ENCODE measurements at places on chromosomes 16 and 17.

DNA sequence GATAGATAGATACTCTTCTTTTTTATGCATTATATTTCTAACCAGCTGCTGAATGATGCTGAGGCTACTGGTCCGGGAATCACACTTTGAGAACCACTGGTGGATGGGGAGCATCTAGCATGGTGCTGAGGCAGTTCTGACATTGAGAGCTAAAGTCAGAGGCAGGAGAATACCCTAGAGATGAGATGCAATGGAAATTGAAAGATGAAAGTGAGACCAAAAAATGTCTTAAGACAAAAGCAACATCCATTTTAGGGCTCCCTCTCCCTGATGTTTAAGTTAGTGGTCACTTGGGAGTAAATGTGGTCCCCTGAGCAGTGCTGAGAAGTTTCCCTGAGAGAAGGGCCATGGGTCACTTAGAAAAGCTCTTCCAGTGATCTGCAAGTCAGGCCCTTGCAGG, 6.8 kb downstream of the PCTP start:
- no peak for DNase-seq

GRCh38 chr17:57466017-57466471, 209.7 kb downstream of the MSI2 start:
- DNase-seq, result no peak

- no peak for DNase-seq
Measured at GRCh38 chr16:16151315-16151714, 72.0 kb downstream of the ABCC6 start.

- DNase-seq, result no peak
Measured at GRCh38 chr17:36918211-36918691, 19.0 kb upstream of the LHX1 start.

- DNase-seq, result no peak
Measured at GRCh38 chr17:31413081-31413799, 21.8 kb downstream of the RAB11FIP4 start.

DNA sequence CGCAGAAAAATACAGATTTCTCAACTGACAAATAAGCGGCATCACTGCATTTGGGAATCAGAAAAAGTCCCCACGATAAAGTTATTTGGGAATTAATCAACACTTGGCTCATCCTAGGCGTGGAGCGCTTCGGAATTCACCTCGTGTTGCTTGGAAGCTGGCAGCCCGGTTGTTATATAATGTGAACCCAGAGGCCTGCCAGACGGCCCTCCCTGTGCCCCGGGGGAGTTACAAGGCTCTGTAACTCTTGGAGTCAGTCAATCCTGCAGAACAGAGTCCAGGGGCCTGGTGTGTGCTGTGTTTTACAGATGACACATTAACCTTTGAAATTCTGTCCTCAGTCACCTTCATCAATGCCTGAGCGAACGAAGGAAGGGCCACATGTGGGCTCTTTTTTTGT, 111.1 kb downstream of the PITPNC1 start:
- DNase-seq, result no peak

- DNase-seq, result no peak
Measured at GRCh38 chr17:58493506-58493905, 5.3 kb upstream of the HSF5 start.

GRCh38 chr17:68125111-68125870, 89.8 kb downstream of the KPNA2 start:
- no peak for DNase-seq

GRCh38 chr16:57951204-57951960, 19.5 kb downstream of the CNGB1 start:
- DNase-seq, result no peak

DNA sequence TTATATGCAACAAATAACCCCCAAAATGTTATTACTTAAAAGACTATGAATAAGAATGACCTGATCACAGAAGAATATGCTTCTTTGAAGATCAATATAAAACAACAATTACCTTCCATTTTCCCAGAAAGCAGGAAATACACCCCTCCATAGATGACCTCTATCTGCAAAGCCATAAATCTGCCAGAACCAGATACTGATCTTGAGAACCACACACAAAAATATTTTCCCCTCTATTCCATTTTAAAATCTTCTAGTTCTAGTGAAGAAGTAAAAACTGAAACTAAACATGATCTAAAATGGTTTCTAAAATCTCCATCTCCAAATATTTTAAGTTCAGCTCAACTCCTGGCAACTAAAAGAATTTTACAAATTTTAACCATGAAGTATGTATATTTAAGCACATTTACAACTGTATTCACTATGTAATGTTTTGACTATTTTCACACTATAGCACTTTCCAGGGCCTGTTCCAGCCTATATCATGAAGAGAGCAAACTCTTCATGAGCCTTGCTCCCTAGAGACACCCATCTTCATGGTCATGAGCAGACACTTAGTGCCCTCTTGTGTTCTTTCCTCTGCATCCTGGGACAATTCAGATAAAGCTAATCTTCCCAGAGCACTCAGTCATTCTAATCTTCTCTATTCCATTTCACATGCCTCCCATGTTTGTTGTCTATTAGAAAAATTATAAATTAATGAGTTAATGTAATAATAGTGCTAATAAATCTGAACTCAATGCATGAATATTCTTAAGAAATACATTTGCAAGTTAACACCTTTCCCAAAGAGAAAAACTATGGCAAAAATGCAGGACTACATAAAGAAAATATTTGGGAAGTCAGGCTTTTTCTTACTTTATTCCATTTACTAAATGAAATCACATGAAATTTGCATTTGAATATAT, 87.0 kb downstream of the HELZ start:
- DNase-seq, result no peak

DNA sequence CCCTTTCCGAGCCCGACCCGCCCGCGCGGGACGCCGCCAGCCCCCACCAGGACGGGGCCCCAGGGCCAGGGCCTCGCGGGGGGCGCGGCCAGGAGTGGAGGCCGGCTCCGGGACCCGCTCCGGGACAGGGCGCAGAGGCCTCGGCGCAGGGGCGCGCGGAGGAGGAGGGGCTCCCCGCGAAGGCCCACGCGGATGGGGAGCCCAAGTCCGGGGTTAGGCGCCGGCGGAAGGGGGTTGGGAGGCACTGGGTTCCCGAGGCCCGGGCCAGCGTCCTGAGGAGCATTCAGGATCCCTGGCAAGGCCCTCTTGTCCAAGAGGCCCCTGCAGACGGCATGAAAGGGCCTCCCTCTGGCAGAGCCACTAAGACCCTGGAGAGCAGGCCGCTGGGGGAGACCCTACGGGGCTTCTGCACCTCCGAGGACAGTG, 57.8 kb upstream of the CIBAR2 start:
- DNase-seq, result no peak

- DNase-seq, result no peak
Measured at GRCh38 chr16:11420895-11421294, 75.6 kb downstream of the RMI2 start.

- DNase-seq, result no peak
Measured at GRCh38 chr16:55570159-55570558, 3.7 kb downstream of the CAPNS2 start.

- peak; percentile 73 for DNase-seq
Measured at GRCh38 chr17:8223356-8224126, 13.2 kb upstream of the AURKB start.

DNA sequence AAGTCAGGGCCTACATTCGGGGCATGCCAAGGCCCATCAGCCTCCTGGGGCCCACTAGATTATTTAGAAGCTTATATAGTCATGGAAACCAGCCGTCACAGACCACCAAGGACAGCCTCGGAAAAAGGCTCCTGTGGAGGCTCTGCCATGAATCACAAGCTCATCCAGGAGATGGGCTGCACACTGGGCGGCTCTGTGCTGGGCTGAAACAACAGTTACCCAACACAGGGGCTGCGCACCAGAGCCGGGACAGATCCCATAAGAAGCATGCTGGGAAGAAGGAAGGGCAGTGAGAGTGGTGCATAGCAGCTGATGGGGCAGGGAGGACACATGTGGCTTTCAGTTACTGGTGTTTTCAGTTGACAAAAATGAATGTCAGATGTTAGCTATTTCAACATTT, 67.7 kb upstream of the GSG1L start:
- DNase-seq, result no peak

GRCh38 chr17:12959441-12959840, 58.4 kb downstream of the ELAC2 start:
- no peak for DNase-seq

DNA sequence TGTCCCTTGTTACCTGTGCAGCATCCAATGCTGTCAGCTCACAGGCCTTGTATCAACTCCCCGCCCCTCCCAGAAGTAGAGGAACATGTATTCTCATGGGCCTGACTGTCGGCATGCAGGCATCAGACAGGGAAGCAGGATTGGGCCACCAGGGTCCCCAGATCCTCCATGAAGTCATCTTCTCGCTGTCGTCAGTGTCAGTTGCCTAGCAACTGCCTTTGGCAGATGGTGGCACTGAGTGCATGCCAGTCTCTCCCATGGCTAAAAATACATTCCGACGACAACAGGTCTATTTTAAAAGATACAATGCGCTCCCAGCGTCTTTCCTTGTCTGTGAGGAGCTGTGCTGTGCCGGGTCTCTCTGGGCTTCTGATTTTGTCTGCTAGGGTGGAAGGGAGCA, 36.8 kb upstream of the CES5A start:
- no peak for DNase-seq

DNA sequence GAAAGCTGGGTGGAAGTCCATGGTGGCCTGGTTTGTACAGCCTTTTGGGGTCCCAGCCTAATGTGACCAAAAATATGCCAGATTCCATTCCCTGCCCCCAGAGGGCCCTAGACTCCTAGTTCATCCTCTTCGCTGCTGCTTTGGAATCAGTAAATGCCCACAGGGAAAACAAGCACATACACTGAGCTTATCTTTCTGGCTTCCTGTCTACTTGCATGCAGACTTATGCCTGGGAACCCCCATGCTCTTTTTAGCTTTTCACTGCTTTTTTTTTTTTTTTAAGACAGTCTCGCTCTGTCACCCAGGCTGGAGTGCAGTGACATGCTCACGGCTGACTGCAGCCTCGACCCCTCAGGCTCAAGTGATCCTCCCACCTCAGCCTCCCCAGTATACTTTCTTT, 6.2 kb upstream of the CD300LG start:
- DNase-seq, result no peak

DNA sequence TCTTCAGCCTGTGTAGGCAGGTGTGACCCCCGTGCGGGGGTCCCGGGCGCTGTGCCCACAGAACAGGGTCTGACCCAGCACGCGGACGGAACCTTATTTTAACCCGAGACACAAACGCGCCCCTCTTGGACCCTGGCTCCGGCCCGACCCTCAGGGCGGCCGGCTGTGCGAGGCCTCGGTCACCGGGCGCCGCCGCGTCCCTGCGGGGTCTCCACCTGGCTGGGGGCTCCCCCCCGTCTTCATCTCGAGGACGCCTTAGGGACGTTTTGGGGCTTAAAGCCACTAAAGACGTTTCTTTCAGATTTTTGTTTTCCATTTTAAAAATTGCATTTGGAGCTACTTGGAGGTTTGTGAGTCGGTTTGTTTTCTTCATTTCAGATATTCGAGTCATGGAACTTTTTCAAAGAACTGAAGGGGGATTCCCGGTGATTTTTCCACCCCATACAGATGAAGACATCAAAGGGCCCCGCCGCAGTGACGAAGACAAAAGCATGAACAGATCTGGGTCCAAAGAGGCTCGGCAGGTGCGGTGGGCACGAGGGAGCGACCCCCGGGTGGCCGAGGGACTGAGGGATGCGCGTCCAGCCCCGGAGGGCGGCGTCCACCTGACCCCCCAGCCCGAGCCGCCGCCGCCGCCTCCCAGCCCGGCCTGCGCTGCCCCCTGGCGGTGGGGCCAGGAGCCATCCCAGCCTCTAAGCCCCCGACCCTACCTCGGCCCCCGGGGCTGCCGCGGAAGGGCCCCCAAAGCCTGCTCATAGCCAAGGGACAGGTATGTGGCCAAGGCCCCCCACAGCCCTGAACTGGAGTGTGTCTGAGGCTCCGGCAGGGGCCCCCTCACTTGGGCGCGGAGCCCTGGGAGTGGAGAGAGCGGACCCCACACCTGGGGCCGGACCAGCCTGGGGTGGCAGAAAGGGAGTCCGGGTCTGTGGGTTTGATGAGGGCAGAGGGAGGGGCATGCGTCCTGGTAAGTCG, 3.8 kb upstream of the CD7 start:
- DNase-seq, result peak; percentile 60

DNA sequence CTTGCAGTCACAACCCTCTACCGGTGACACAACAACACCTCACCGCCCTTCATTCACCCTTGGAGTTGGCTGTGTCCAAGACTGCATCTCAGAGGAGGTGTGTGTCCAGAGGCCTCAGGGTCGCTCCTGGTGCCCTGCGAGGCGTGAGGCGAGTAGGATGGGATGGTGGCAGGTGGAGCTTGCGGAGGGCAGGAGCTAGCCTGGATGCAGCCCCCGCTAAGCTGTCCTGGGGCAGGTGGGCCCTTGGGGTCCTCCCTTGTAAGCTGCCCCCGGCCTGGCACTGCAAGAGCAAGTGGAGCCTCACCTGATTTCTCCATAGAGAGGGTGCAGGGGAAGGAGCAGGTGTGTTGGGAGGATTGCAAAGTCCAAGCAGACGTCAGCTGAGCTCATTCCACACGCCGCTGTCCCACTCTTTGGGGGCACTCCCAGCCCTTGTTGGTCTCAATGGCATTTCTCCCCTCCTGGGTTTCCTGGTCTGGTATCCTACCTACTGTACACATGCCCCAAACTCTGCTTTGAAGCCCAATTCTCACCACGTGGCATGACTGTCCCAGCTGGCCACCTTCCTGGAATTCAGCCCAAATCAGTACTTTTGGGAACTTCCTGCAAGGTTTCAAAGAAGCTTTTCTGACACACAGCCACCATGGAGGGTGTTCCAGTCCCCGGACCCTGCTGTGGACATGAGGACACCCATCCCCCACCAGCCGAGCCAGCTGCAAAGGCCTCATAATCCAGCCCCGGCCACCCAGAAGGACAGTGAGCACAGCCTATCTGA, 18.1 kb upstream of the ICAM2 start:
- no peak for DNase-seq

- peak; percentile 53 for DNase-seq
Measured at GRCh38 chr16:56119133-56119532, 72.2 kb upstream of the GNAO1 start.

DNA sequence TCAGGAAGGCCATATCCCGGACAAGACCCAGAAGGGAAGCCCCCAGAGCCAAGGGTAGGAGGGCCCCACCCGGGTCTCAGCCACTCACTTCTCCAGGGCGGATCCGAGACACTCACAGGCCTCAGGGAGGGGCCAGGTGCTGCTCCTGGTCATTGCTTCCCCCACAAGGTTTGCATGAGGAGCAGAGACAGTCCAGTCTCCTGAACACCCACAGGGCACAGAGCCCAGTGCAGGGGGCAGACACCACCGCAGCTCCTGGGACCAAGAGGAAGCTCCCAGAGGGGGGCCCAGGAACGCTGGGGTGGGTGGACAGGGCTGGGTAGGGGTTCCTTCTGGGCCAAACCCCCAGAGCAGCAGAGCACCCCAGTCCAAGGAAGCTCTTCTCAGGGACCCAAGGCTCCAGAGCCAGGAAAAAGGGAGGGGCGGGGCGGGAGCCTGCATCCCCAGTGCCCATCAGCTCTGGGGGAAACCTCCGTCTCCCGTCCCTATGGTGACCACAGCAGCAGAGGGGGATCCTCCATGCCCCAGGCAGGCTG, 709 bp upstream of the MRPL28 start:
- DNase-seq, result no peak

DNA sequence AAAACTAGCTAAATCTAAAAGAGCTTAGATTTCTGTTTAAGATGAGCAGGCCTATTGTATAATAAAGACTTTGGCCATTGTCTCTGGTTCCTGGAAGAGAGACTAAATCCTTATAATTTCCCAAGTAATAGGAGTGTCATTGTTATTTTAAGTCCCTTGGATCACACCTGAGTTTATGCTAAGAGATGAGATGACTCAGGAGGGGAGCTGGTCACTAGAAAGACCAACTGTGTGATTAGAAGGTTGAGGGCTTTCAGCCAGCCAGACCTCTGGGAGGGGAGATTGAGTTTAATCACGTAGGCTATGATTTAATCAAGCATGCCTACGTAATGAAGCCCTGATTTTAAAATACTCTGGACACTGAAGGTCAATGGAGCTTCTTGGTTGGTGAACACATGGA, 156.9 kb upstream of the C17orf78 start:
- no peak for DNase-seq

- no peak for DNase-seq
Measured at GRCh38 chr17:55693254-55694216, 29.1 kb downstream of the TMEM100 start.

All from activated CD4-positive, alpha-beta T cell treated with anti-CD3 and anti-CD28 coated beads, Interleukin-10, Interleukin-2, amounts not matched to agents 100 ng/mL and 50 ng/mL, durations not matched to agents 16 hours and 8 hours (primary cell).